ENCODE measurements at places on chromosomes 13 and 19. TPM values are rescaled to one million over a fixed set of nuclear protein-coding genes. Genes with fewer than 3 reads are reported as not detected.

ZNF649 gene
- 17.2 TPM for total RNA-seq

- H3K27me3 ChIP-seq: no peaks in the 10 kb centered on the region
- no peak overlapping the region for H3K4me3 ChIP-seq
- DNase-seq: no peak
- H3K36me3 ChIP-seq: no peaks in the 10 kb centered on the region
- peaks cover 5% of the 10 kb centered on the region for H3K4me1 ChIP-seq
Observed at GRCh38 chr13:85582890-85583289, 216.3 kb downstream of the SLITRK6 start.

GRCh38 chr19:6023085-6023682, 45.2 kb upstream of the RANBP3 start:
- H3K27ac ChIP-seq: no peak overlapping the region
- H3K36me3 ChIP-seq: no peaks in the 10 kb centered on the region
- DNase-seq: no peak
- peaks cover 9% of the 10 kb centered on the region for H3K27me3 ChIP-seq

DNA sequence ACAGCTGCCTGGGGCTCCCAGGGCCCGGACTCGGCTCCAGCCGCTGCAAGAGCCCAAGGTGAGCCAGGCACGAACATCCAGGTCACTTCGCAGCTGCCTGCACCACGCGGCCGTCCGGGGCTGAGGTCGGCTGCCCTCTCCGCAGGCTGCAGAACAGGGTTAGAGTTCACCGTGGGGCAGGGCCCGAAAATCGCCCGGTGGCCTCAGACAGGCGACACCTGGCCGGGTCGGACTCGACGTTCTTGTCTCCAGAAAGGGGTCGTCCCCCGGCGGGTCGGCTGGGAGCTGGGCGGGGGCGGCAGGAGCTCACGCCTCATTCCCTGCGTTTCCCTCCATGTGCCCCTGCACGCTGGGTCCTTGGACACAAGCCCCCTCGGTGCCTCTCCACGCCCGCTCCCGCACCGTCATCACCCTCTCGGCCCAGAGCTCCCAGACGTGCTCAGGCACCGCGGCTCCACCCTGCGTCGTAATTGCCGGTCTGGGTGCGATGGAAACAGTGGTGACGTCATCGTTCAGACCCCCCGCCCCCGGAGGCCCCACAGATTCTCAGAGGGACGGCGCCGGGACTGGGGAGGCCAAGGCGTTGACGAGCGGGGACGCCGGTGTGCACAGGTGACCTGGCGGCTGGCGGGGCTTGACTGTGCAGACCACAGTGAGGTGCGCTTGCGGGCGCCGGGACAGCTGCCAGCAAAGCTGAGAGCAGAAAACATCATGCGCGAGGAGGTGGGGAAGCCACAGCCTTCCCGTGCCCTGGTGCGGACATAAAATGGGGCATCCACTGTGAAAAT, 4.0 kb upstream of the GRIN3B start:
- peaks cover 20% of the 10 kb centered on the region for H3K27me3 ChIP-seq
- DNase-seq: no peak
- no peaks in the 10 kb centered on the region for H3K4me1 ChIP-seq
- H3K27ac ChIP-seq: peak overlapping the region; percentile 24

DNA sequence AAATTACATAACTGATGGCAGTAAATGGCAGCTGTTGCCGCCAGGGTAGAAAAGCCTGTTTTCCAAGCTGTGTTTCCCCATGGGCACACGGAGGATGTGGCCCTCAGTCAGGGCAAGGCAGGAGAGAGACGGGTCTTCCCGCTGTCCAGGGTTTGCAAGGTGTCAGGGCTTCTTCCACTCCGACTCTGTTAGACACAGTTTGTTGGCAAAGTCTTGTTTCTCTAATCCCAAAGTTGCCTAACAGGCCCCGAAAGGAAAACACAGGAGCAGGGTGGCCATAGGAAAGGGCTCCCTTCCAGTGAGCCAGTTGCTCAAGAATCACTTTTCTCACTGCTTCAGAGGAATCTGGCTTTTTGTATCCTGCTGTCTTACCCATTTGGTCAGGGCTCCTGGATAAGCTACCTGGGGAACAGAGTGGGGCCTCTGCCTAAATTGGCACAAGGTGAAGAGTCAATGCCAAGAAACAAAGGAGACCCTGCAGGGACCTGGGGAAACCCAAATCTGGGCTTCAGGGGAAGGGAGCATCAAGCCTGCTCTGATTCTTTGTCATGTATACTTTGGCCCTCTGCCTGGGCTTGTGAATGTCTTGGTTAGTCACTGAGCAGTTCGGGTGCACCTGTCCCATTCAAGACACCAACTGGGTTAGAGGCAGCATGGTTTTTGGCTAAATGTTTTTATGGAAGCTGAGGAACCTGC, 29.0 kb upstream of the CXCL17 start:
- H3K27ac ChIP-seq: no peak overlapping the region
- H3K4me1 ChIP-seq: peaks cover 6% of the 10 kb centered on the region
- no peak overlapping the region for H3K4me3 ChIP-seq
- DNase-seq: no peak
- no peaks in the 10 kb centered on the region for H3K36me3 ChIP-seq
- H3K27me3 ChIP-seq: peaks cover 5% of the 10 kb centered on the region

GRCh38 chr13:89832827-89833226, 1514.7 kb upstream of the MIR17HG start:
- DNase-seq: no peak
- no peaks in the 10 kb centered on the region for H3K4me1 ChIP-seq
- peaks cover 2% of the 10 kb centered on the region for H3K27me3 ChIP-seq
- no peak overlapping the region for H3K4me3 ChIP-seq
- H3K27ac ChIP-seq: no peak overlapping the region

DNA sequence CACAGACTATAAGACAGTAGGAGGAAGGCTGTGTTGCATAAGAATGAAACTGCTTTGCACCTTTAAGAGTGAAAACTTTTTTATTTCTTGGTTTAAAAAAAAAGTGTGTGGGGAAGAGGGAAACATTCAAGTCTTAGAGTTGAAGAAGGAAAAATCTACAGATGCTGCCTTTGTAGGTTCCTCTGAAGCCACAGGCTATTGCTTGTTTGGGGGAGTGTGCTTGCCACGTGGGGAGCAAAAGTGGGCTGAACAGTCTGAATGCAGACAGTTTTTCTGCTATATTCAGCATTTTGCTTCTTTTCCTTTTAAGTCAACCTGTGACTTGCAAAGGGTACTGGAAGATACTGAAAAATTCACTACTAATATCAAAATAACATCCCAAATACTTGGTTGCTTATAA, 36.9 kb downstream of the EFNB2 start:
- H3K4me3 ChIP-seq: peak overlapping the region; percentile 38
- H3K4me1 ChIP-seq: peaks cover 74% of the 10 kb centered on the region
- H3K36me3 ChIP-seq: peaks cover 38% of the 10 kb centered on the region
- DNase-seq: no peak

- peaks cover 2% of the 10 kb centered on the region for H3K4me1 ChIP-seq
- H3K27me3 ChIP-seq: no peaks in the 10 kb centered on the region
- H3K27ac ChIP-seq: no peak overlapping the region
- no peaks in the 10 kb centered on the region for H3K36me3 ChIP-seq
Observed at GRCh38 chr13:42360046-42360574, 88.2 kb downstream of the AKAP11 start.

DNA sequence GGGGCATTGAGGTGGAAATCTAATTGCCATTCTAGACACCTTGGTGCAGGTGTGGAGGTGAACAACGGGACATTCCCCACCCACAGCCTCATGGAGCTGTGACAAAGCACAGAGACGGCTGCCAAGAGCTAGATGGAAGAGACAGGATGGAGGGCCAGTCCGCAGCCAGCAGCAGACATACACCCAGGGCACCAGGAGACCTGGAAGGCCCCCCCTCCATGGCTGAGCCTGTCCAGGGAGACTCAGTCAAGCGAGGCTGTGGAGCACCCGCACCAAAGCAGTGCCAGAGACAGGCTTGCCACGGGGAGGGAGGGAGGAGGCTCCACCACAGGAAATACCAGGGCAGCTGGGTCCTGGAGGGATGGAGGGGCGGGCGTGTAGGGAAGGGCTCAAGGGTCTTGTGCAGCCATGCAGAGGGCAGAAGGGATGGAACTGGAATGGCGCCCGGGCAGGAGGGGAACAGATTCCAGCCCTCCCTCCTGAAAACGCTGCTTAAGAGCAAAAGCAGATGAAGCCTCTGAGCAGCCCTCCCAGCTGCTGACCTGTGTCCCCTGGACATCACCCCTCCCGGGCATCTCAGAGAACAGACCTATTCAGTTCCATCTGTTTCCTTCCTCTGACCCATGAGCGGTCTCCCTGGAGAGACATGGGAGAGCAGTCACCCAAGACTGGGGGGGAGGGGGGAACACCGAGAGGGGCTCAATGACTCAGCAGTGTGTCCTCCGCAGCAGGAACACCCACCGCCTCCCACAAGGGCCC, 14.4 kb downstream of the EPS15L1 start:
- peaks cover 11% of the 10 kb centered on the region for H3K27me3 ChIP-seq
- no peak for DNase-seq
- H3K4me1 ChIP-seq: peaks cover 25% of the 10 kb centered on the region
- peak overlapping the region; percentile 67 for H3K27ac ChIP-seq
- H3K36me3 ChIP-seq: no peaks in the 10 kb centered on the region

GRCh38 chr13:40187841-40188591, 478.4 kb downstream of the FOXO1 start:
- peaks cover 2% of the 10 kb centered on the region for H3K27me3 ChIP-seq
- H3K27ac ChIP-seq: no peak overlapping the region
- DNase-seq: no peak
- no peaks in the 10 kb centered on the region for H3K36me3 ChIP-seq
- no peak overlapping the region for H3K4me3 ChIP-seq

GRCh38 chr13:95153647-95154412, 147.4 kb downstream of the ABCC4 start:
- no peak for DNase-seq
- peaks cover 3% of the 10 kb centered on the region for H3K27me3 ChIP-seq
- H3K4me1 ChIP-seq: peaks cover 5% of the 10 kb centered on the region
- no peak overlapping the region for H3K4me3 ChIP-seq

DNA sequence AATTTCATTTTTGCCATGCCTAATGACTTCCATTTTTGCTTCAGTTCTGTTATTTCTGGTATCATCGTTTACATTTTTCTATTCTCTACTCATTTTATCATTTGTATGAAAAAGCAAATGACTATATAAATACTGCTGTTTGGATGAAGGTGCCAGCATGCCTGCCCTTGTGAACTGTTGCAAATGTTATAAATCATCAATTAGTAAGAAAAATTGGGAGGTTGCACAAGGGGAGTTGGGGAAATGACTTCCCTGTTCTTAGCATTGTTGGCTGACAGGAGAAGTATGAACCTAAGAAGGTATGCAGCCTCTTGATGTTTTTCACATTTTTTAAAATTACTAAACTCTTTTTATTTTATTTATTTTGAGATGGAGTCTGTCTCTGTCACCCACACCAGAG, 15.1 kb downstream of the SAFB start:
- no peak overlapping the region for H3K4me3 ChIP-seq
- peaks cover 4% of the 10 kb centered on the region for H3K4me1 ChIP-seq
- peaks cover 9% of the 10 kb centered on the region for H3K36me3 ChIP-seq
- DNase-seq: no peak
- H3K27ac ChIP-seq: no peak overlapping the region

Measured in endothelial cell (in vitro differentiated cells).